ENCODE measurements at places on chromosomes 12 and 14.
A peak's percentile ranks its signal among the peaks of the same experiment; 100 is the strongest.

DNA sequence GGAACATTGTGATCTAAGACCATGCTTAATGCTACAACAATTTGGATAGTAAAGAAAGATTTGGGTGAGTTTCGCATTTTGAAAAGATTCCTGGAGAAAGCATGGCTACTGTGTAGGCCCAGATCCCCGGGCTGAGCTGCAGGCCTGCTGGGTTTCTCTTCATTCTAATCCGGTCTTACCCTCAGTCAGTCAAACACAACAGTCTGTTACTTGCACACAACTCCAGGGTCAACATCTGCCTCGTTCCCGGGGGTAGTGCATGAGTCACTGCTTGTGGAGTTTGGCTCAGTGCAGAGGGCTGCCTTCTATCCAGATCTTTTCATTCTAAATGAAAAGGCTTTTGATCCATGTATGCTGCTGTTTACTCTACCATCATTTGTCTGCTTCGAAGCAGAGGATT is 60.4 kb upstream of the SEL1L start:
- DNase-seq, result no peak

GRCh38 chr14:89308232-89308959 is 108.6 kb downstream of the FOXN3 start:
- DNase-seq, result peak; percentile 67

DNA sequence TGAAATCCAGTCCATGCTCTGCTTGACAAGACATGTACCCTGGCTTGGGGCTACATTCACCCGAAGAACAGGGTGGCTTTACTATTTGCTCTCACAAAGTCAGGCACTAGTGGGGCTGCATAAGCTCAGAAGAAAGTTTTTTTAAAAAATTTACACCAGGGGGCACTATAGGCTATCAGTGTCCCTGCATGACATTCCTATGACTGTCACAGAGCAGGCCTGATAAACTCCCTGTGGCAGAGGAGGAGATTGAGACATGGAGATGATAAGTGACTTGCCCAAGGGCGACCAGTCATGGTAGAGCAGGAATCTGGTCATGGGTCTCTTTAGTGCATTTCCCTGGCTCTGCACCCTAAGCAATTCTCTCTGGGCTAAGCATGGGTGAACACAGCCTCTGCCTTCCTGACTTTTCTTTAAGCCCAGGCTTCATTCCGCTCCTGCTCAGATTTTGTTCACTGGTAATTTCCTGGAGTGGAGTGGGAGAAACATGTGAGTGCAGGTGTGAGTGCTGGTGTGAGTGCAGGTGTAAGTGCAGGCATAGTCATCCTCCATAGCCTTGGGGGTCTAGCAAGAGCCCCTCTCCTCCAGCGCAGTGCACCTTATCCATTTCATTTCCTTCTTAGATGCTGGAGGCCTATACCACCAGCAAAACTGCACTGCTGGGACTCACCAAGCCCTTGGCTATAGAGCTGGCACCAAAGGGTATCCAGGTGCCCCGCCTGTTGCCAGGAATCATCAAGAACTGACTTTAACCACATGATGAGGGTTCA is 91.6 kb downstream of the DHRS2 start:
- no peak for DNase-seq

- no peak for DNase-seq
These were observed 159.1 kb upstream of the CCDC198 start for GRCh38 chr14:57652769-57653168.

- DNase-seq, result no peak
These were observed 48.1 kb downstream of the KCNK13 start for GRCh38 chr14:90109858-90110257.

All from GM06990 (cell line).